OCI-M1 (cell line): ENCODE measurements at places on chromosomes 6 and 20.
A peak's percentile ranks its signal among the peaks of the same experiment; 100 is the strongest.

DNA sequence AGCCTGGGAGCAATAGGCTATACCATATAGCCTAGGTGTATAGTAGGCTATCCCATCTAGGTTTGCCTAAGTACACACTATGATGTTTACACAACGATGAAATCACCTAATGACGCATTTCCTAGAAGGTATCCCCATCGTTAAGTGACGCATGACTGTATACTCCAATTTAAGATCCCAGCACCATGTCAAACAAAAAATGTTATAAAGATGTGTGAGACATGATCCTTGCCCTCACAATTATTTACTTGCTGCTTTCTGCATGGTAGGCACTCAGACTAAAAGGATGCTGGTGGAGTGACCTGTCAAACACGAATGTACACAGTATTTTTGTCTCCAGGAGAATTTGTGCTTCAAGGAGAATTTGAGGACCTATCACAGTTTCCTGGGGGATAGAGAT is 32.3 kb downstream of the SNAP25 start:
- DNase-seq = no peak

DNA sequence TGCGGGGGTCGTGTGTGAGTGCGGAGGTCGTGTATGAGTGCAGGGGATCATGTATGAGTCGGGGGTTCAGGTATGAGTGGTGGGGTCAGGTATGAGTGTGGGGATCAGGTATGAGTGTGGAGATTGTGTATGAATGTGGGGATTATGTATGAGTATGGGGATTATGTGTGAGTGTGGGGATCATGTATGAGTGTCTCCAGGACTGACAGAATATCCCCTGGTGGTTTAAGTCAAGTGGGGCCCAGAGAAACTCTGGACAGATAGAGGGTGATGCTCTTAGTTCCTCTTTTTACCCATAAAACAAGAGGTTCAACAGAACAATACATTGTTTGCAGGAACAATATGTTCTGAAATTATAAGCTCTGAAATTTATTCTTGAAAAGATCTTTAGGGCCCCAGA is 131.9 kb downstream of the UST start:
- DNase-seq = no peak

GRCh38 chr6:46215213-46215612 is 44.4 kb upstream of the ENPP5 start:
- DNase-seq = no peak

DNA sequence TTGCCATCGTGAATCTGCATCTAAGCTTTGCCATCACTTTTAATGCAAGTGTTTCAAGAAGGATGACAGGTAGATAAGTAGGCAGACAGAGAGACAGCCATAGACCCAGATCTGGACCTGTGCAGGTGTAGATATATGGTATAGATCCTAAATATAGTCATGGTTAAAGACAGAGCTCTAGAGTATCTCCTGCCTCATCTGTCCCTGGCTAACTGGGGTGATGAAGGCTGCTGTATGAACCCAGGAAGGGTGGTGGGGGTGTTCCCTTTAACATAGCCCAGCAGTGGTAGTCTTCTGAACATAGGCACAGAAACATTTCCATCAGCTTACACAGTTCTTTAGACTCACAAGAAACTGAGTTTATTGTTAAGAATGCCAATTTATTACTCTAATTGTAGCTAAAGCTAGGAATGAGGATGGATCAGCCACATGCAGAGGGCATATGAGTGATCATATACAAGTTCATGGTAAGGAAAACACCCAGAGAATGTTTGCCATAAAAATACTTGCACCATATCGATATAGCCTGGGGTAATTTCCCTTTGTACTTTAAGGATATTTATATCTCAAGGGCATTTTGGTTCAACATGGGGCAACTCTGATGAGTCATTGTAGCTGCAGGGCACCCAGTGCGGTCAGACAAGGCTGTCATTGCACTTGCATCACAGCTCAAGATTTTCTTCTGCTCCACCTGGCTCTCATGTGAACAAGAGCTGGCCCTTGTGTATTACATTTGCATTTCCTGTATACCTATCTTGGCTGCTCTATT is 587.2 kb downstream of the EPM2A start:
- DNase-seq = peak; percentile 89
